ENCODE measurements at places on chromosomes 3 and 15.

DNA sequence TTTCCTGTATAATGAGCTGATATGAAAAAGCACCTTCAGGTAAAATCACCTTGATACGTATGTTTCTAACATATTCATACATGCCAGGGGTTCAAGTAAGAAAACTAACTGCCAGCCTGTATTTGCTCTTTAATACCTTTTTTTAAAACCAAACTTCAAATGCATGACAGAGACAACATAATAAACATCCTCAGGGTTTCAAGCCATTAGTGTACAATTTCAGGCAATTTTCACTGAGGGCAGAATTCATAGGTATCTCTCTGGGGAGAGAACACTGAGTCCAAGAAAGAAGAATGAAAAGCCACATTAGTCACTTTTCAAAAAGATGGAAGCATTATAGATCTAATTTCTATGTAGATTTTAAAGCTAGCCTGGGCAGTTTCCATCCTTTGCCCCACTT, 26.9 kb downstream of the MINDY4B start:
- DNase-seq: no peak
- peaks cover 11% of the 10 kb centered on the region for H3K27me3 ChIP-seq
- peaks cover 23% of the 10 kb centered on the region for H3K4me1 ChIP-seq

DNA sequence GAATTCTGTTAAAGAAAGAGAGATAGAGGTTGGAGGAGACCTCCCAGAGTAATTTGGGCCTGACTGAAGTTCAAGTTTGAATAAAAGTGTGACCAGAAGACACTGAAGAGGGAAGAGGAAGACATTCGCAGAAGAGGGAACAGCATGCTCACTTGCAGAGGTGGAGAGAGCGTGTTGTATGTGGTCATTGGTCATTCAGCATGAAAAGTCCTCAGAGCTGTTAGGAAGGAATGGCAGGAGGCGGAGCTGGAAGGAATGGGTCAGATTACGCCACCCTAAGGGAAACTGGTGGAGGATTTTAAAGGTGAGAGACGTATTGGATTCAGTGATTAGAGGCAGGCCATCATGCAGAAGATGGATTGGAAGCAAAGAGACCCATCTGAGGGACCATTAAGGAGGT, 41.6 kb downstream of the IQCH start:
- DNase-seq: no peak
- H3K27me3 ChIP-seq: peaks cover 11% of the 10 kb centered on the region
- H3K36me3 ChIP-seq: no peaks in the 10 kb centered on the region
- H3K4me1 ChIP-seq: peaks cover 2% of the 10 kb centered on the region
- H3K4me3 ChIP-seq: no peak overlapping the region
- no peak overlapping the region for H3K27ac ChIP-seq

DNA sequence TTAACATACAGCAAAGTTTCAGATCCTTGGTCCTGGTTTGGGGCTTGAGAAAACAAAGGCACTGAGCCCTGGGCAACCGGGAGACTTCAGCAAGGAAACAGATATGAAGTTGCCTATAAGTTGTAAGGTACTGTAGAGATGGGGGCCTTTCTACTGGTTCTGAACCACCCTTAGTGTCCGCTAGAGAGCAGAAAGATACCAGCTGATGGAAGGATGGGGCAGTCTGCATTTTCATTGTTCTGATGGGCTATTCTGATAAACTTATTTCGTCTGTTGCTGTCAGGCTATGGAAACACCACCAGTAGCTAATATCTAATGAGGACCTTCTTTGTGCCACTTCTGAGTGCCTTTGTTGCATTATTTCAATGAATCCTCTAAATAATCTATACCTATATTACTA, 38.7 kb downstream of the FGD5 start:
- H3K4me1 ChIP-seq: no peaks in the 10 kb centered on the region
- peaks cover 39% of the 10 kb centered on the region for H3K27me3 ChIP-seq
- no peak overlapping the region for H3K4me3 ChIP-seq
- DNase-seq: no peak
- H3K36me3 ChIP-seq: no peaks in the 10 kb centered on the region
- no peak overlapping the region for H3K27ac ChIP-seq

DNA sequence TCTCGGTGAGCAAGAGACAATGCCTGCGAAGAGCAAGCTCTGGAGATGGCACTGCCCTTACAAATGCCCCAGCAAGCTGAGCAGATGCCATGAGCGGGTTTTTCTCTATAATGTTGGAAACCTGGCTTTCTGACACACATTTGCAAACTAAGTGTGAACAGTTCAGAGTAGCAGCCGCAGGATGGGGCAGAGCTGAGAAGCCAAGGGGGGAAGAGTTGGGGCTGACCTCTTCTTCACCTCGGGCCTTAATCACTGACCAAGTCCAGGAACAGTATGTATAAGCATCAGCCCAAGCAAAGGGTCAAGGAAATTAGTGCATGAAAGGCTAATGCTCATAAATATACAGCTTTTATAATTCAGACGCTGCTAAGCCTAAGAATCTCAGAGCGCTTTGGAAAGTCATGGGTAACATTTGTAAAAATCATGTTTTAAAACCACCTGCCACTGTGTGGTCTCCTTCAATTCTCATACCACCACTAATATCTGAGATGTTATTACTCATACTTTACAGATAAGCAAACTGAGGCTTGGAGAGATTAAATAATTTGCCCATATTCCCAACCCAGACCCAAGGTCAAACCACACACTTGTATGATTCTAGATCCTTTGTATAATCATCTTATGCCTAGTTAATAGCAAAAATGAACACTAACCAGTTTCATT, 603.4 kb downstream of the FOXP1 start:
- peaks cover 38% of the 10 kb centered on the region for H3K4me1 ChIP-seq
- peak overlapping the region; percentile 67 for H3K27ac ChIP-seq
- peaks cover 59% of the 10 kb centered on the region for H3K36me3 ChIP-seq
- no peak for DNase-seq

DNA sequence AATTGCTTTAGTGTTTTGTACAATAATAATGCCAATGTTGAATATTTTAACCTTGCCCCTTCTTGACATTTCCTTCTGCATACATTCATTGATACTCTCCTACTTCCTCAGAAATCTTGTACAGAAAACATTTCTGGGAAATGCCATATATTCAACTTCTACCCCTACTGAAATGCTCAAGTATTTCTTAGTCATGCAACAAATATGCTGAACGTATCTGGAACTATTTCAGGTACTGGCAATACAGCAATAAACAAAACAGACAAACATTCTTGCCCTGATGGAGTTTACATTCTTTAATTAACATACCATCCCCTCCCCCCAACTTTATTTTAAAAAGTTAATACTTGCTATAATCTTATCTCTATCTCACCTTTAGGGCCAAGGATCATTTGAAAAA, 147.2 kb downstream of the STAG1 start:
- DNase-seq: no peak
- H3K4me3 ChIP-seq: no peak overlapping the region
- no peaks in the 10 kb centered on the region for H3K27me3 ChIP-seq
- H3K4me1 ChIP-seq: peaks cover 19% of the 10 kb centered on the region
- H3K36me3 ChIP-seq: peaks cover 27% of the 10 kb centered on the region

- peak; percentile 62 for DNase-seq
- H3K4me3 ChIP-seq: no peak overlapping the region
These were observed 23.8 kb downstream of the SLC6A20 start for GRCh38 chr3:45772341-45773035.

- no peak for DNase-seq
- no peak overlapping the region for H3K27ac ChIP-seq
- no peaks in the 10 kb centered on the region for H3K4me1 ChIP-seq
These were observed 2.3 kb upstream of the SLC2A2 start for GRCh38 chr3:171028779-171029232.

GRCh38 chr3:79175870-79176269, 591.9 kb downstream of the ROBO1 start:
- no peak overlapping the region for H3K4me3 ChIP-seq
- no peak overlapping the region for H3K27ac ChIP-seq
- no peaks in the 10 kb centered on the region for H3K4me1 ChIP-seq
